ENCODE measurements at places on chromosomes 16 and 17.

DNA sequence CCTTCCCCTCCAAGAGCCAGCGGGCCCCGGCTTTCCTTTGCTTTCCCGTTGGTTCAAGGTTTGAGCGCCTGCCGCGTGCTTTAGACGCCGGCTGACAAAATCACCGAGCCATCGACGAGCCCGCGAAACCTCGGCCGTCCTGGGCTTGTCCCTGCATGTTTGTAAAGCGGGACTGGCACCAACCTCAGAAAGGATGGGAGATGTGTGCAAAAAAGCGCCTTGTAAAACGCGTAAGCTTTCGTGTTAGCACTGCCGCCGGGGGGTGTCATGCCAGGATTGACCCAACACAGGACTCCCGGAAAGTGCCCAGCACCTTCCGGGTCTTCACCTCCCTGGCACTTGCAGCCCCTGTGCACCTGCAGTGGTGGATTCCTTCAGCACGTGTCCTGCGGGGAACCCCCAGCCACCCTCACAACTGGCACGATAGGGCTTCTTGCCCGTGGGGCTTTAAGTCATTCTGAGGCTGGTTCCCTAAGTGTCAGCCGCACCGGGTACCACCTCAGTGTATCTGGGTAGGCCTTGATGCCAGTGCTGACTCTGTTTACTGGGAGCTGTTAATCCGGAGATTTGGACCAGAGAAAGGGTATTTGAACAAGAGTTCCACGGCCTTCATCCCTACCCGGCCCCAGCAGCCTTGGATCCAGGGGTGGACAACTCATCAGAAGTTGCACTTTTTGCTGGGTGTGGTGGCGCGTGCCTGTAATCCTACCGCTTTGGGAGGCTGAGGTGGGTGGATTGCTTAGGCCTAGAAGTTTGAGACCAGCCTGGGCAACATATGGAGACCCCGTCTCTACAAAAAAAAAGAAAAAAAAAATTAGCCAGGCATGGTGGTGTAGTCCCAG, 817 bp downstream of the NDUFAF8 start:
- DNase-seq: no peak

- no peak for DNase-seq
These were observed 279.3 kb downstream of the ZFHX3 start for GRCh38 chr16:72768591-72768990.

GRCh38 chr17:70030371-70030770, 44.7 kb upstream of the KCNJ16 start:
- no peak for DNase-seq

GRCh38 chr17:40791787-40792436, 7.8 kb downstream of the KRT28 start:
- no peak for DNase-seq

DNA sequence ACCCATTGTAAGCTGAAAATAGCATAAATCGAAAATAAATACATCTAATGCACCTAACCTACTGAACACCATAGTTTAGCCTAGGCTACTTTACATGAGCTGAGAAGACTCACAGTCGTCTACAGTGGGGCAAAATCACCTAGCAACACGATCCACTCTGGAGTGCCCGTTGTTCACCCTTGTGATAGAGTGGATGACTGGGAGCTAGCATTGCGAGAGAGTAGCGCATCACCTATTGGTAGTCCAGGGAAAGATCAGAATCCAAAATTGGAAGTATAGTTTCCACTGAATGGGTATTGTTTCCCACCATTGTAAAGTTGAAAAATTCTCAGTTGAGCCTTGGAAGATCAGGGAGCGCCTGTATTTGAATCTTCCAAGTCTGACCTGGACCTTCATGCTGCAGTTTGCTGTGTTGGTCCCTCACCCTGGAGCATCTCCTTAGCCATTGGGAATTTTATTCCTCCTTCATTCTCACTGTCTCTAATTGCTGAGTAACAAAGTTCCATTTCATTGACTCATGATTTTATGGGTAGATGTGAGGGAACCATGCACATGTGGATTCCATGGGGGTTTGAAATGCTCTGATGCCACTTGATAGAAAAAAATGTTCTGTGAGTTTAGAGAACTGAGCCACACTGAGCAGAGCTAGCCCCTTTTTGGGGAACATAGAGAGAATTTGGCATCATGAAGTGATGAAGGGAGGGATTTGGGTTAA, 19.6 kb downstream of the AKAP1 start:
- no peak for DNase-seq

- no peak for DNase-seq
These were observed 6.7 kb downstream of the TSPOAP1 start for GRCh38 chr17:58321571-58322525.

DNA sequence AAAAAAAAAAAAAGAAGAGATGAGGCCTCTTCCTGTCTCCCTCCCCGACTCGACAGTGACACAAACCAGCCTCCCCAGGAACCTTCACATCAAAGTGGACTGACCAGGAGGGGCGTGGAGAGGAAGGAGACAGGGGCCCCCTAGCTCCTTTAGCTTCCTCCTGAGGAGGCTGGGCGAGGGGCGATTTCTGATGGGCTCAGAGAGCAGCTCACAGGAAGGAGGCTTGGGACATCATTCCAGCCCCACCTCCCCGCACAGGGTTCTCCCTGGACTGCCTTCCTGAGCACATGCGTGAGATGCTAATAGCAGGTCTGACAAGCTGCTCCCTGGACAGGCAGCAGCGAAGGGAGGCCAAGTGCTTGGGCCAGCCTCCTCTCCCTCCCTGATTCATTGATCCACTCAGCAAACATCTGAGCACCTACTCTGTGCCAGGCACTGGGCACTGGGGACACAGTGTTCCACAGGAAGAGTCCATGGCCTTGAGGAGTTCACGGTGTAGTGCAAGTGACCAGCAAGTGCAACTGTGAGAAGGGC, 14.4 kb upstream of the DOK4 start:
- no peak for DNase-seq

GRCh38 chr16:73326770-73327470, 279.0 kb upstream of the ZFHX3 start:
- no peak for DNase-seq

GRCh38 chr17:64787255-64787920, 125.3 kb upstream of the SMURF2 start:
- no peak for DNase-seq

DNA sequence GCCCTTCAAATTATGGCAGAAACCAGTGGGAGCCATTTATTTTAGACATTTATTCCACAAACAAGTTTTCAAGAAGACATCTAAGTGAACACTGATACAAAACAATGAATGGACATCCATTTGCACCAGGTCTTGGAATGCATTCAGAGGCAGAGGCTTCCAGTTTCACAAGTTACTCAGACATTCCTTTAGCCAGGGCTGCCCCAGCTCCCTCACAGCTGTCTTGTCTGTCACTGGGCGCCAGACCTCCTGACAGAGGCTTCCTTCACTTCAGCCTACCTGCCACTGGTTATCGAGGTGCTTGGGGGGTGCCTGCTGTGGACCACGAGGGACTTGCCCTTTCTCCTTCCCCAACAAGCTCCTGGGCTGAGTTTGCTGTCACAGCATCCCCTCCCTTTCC, 19.2 kb downstream of the AQP8 start:
- no peak for DNase-seq

DNA sequence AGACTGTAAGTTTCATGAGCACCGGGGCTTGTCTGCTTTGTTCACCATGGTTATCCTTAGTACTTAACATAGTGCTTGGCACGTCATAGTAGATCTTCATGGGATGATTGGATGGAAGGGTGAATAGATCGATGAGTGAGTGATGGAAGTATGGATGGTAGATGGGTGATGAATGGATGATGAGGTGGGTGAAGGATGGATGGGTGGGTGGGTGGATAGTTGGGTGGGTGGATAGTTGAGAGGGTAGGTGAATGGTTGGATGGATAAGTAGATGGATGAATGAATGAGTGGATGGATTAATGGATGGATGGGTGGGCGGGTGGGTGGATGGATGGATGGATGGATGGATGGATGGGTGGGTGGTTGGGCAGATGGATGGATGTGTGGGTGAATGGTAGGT, 133.2 kb upstream of the PLCG2 start:
- no peak for DNase-seq

DNA sequence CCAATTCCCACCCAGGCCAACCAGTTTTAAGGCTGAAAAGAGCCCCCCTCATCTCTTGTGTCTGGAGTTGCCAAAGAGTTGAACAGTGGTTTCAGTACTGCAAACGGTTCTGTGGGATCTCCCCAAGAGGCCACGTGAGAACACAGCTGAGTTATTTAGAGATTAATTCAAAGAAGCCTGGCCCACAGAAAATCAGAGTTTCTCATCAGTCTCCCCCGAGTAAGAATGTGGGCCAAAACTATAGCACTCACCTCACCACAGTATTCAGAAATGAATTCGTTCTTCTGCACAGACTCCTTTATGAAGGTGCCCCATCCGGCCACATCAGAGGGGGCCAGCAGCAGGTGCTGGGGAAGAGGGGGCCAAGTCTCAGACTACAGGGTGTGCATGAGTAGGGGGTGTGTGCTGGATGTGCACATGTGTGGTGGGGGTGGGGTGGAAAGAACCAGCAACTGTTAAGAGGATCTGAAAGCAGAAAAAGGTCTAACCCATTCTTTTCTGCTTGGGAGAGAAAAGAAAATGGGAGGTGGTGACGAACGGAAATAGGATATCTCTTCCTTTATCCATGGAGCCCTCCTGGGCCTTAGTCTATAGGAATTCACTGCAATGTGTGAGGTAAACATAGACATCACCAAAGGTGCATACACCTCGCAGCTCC, 22.6 kb downstream of the CNTNAP1 start:
- DNase-seq: no peak

DNA sequence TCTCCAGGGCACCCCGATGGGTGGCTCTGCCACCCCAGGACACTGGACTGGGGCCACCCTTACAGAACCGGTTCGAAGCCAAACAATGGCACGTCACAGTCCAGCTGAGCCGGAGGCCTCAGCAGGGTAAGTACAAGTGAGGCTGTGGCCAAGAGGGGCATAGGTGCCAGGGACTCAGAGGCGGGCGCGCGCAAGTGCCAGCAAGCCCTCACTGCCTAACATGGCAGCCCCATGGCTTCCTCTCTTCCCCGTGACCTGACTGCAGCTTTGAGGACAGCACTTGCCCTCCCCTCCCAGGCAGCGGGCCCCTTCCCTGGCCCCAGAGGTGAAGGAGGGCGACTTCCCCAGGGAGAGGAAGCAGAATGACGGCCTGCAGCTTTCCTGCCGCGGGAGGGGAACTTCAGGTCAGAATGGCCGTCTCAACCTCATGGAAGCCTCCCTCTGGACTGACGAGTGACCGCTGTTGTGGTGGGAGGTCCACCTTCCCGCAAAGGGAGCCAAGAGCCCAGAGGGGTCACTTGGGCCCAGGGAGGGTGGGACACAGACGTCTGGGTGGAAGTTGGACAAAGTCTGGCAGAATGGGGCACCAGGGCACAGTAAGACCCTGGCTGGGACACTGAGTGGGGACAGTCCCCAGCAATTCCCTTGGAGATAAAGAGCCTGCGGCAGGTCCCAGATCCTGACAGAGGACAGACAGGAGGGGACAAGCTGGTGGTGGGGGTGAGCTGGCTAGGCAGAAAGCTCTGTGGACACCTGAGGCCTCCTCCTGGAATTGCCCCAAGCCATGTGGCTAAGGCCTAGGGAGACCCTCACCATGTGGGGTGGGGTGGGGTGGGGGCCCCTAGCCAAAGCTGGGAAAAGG, 52.1 kb upstream of the TOB1 start:
- DNase-seq: no peak

DNA sequence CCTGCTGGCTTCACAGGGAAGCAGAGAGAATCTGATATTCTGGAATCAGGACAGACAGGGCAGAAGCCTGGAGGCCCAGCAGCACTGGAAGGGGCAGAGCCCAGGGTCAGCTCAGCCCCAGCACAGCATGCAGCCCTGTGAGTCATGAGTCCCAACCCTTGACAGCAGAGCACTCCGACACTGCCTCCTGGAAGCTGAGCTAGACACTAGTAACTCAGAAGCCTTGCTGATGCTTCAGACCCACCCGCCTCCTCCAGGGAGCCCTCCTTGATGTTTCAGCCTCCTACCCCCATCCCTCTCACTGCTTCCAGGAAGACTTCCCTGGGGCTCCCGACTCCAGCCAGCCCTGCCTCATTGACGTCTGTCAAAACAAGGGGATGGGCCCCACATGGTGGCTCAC, 6.9 kb downstream of the CAMKK1 start:
- DNase-seq: no peak

GRCh38 chr17:29133121-29133713, 47.0 kb downstream of the MYO18A start:
- DNase-seq: no peak

DNA sequence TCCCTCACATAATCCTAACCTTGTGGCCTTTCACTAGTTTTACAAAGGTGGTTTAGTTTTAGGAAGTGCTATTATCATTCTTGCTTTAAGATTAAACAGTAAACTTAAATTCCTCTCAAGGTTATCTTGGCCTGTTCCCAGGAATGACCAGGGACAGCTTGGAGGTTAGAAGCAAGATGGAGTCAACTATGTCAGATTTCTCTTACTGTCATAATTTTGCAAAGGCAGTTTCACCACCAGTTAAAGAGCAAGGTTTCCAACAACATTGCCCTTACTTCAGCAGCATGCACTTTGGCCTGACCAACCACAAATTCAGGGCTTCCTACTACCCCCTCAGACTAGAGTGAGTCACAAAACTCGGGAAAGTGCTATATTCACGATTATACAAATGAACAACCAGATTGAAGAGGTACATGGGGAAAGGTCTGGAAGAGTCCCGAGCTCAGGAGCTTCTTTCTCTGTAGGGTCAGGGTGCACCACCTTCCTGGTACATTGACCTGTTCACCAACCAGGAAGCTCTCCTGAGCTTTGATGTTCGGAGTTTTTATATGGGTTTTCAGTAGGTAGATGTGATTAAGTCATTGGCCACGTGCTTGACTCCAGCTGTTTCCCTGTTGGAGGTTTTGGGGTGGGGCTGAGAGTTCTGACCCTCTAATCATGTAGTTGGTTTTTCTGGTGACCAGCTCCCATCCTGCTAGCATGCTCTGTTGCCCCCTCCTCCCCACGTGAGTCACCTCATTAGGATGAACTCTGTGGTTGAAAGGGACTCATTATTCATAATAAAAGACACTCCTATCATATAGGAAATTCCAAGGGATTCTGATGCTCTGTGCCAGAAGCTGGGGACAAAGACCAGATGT, 19.4 kb downstream of the RHOT1 start:
- no peak for DNase-seq

- DNase-seq: no peak
These were observed 1.3 kb upstream of the NOL11 start for GRCh38 chr17:67716405-67716798.

GRCh38 chr16:8655184-8655717, 19.2 kb upstream of the ABAT start:
- DNase-seq: no peak

All from NCI-H2107 (cell line).